ENCODE measurements at places on chromosomes 13 and 19.

DNA sequence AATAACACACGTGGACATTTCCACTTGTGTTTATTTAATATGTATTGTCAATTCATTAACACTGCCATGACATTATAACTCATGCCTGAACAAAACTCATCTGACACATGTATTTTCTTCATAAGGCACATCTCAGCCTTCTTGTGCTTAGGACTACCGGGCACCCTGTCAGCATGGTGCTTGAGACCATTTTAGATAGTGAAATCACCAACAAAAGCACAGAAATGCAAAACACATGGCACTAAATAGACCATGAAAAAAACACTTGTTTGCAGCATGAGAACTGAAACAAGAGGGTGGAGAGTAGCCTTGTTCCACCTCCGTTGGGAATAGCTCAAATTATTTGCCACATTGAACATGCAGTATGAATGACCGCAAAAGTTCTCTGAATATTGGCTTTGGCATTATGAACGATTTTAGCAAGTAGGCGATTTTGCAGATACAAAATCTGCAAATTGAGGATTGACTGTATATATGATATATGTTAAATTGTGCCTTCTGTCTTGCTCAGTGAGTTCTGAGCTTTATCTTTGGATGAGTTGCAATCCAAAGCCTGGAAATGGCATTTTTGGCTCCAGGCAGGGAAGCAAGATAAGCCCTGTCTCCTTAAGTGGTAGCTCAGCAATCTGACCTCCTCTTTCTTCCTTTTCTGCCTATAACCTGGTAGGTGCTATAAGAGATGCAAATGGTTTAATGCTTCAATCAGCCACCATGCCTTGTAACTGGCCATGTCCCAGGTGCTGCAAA lies 328.2 kb downstream of the HS6ST3 start:
- no peak for DNase-seq
- no peaks in the 10 kb centered on the region for H3K27me3 ChIP-seq
- peaks cover 3% of the 10 kb centered on the region for H3K4me1 ChIP-seq
- no peak overlapping the region for H3K27ac ChIP-seq
- H3K36me3 ChIP-seq, result no peaks in the 10 kb centered on the region

DNA sequence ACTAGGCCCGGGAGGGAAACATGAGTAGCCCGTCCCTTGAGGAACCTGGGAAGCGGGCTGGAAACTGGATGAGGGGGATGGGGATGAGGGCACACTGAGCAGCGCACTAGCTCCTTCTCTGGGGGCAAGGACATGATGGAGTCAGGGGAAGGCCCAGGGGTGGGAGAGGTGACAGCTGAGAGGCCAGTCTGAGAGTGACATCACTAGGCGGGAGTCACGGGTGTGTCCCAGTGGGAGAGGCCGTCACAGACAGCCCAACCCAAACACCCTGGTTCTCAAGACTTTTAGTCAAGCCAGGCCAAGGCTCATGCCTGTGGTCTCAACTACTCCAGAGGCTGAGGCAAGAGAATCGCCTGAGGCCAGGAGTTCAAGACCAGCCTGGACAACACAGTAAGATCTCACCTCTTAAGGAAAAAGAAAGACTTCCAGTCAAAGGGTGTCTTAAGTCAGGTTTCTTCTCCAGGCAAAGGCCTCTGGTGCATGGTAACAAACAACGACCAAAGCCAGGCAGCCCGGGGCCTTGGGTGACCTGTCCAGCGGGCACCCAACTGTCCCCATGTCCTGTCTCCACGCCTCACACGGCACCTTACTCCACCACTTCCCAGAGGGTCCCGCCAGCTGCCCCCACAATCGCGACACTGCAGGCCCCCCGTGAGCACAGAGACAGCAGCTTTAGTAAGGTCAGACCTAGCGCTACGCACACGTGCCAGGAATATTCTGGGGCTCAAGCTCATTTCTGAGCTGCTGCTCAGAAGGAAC lies 25.5 kb upstream of the TIMM44 start:
- peaks cover 23% of the 10 kb centered on the region for H3K36me3 ChIP-seq
- no peaks in the 10 kb centered on the region for H3K4me1 ChIP-seq
- no peak overlapping the region for H3K27ac ChIP-seq
- no peak for DNase-seq

- H3K4me3 ChIP-seq, result no peak overlapping the region
- no peaks in the 10 kb centered on the region for H3K27me3 ChIP-seq
- no peak overlapping the region for H3K27ac ChIP-seq
- DNase-seq, result no peak
- no peaks in the 10 kb centered on the region for H3K36me3 ChIP-seq
These were observed 128.4 kb upstream of the SPRY2 start for GRCh38 chr13:80469105-80469852.

DNA sequence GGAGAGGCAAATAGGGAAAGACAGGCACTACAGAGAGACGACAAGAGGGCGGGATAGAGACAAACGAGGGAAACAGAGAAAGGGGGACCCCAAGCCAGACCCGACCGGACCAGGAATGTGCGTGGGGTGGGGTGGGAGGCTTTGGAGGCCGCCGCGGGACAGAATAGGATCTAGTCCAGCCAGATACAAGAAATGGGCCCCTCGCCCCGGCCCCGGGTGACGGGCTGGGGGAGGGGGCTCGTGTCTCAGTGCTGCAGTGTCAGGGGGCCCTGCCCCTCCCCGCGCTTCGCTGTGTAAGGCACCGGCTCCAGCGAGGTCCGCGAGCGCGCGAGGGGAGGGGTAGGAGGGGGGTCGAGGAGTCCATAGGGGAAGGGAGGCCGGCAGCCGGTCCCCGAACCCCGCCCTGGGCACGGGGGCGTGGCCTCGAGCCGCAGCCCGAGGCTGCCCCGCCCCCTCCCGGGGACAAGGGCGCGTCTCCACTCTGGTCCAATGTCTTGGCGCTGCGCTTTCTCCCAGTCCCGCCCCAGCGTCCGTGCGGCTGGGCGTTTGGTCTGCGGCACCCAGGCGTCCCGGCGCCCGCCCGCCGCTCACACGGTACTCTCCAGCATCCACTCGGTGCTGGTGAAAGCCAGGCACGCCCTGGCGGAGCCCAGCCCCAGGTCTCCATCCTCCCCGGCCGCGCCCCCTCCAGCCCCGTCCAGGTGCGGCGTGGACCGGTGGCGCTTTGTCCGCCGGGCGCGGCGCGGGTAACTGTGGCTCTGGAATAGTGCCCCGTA lies 11.0 kb downstream of the IFNL1 start:
- no peak overlapping the region for H3K4me3 ChIP-seq
- H3K4me1 ChIP-seq, result no peaks in the 10 kb centered on the region
- no peak for DNase-seq
- H3K27me3 ChIP-seq, result no peaks in the 10 kb centered on the region

GRCh38 chr13:110316196-110316595 lies 9.1 kb downstream of the COL4A2 start:
- H3K27ac ChIP-seq, result no peak overlapping the region
- no peaks in the 10 kb centered on the region for H3K4me1 ChIP-seq
- no peak overlapping the region for H3K4me3 ChIP-seq
- no peaks in the 10 kb centered on the region for H3K27me3 ChIP-seq

Measured in common myeloid progenitor, CD34-positive (primary cell).